Vagina (tissue), 2 donors: ENCODE measurements at places on chromosomes 13 and 19.

GRCh38 chr13:101149735-101150384 is 266.4 kb downstream of the NALCN start:
- DNase-seq: no peak

DNA sequence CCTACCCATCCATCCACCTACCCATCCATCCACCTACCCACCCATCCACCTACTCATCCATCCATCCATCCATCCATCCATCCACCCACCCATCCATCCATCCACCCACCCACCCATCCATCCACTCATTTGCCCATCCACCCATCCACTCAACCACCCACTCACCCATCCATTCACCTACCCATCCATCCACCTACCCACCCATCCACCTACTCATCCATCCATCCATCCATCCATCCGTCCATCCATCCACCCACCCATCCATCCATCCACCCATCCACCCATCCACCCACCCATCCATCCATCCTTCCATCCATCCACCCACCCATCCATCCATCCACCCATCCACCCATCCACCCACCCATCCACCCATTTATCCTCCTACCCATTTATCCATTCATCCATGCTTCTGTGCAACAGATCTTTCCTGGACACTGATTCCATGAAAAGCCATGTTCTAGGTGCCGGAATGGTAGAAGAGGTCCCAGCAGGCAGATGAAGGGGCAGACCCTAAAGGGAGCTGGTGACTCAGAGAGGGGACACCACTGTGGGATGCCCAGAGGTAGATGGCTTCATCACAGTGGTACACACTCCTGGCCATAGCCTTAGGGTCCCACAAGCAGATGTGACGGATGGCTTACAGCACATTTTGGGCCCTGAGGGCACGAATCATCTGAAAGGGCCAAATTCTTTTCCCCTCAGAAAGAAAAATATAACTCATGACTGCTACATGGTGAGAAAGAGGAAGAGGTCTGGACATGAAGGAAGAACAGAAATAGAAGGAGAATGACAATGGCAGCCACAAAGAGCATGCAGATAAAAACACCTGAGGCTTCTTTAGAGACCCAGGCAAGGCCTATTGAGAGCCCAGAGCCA is 76.0 kb downstream of the KCTD15 start:
- no peak for DNase-seq

DNA sequence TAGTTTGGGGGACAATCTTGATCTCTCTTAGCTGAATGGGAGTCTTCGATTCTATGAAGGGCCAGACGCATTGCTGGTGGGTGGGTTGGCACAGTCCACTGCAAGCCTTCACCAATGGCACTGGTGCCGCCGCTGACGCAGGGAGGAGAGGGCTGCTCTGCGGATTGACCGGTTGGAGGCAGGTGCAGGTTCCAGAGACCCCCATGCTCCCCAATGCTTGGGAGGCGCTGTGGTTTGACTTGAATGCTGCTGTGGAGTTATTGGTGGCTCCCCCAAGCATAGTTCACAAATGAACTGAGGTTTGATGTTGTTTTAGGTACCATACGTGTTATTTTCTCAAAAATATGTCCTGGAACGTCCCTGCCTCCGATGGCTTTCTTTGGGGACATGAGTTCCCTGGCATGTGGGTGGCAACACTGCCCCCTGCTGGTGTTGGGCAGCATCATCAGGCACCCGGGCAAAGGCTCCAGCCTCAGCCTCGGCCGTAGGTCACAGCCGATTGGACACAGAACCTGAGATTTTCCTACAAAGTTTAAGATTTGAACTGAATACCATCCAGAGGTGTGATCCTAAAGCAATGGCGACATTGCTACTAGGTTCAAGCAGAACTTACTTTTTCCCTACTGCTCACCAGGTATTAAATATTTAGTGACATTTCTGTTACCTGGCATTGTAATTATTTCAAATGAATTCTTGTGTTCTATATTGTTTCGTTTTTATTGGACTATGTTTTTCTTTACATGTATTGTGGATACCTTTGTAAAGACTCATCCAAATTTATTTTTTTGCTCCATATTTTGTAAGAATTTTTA is 95.5 kb downstream of the ANKRD10 start:
- no peak for DNase-seq

DNA sequence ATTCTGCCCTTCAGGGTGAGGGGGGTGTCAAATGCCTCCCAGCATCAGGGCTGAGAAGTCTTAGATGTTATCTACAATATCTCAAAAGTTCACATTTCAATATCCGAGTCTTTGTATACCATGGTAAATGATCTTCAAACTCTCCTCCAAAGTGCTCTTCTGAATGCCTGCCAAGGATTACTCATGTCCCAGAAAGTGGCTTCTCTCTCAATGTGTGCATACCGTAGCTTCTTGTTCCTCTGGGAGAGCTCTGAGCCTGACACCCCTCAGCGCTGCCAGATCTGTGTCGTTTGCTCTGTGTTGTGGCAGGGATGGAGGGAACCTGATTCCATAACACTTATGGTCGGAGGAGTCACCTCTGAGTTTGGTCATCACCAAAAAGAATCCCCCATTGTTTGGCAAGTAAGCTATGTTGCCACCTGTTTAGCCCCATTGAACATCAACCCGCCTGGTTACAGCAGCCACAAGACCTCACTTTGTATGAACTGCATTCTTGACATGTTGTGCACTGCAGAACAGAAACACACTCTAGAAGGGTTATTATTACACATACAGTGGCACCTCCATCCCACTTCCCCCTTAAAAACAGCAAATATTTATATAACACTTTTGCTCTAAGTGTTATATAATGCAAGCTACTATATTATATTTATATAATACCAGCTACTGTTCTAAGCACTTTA is 163.1 kb upstream of the MIR17HG start:
- DNase-seq: no peak

DNA sequence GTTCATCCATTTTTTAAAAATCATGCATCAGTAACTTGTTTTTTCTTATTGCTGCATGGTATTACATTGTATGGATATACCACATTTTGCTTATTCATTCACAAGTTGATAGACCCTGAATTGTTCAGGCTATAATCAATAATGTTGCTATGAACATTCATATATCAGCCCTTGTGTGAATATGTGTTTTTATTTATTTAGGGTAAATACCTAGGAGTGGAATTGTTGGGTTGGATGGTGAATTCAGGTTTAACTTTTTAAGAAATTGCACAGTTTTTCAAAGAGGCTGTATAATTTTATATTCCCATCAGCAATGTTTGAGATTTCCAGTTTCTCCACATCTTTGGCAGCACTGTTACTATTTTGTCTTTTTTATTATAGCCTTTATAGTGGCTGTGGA is 82.1 kb downstream of the URI1 start:
- no peak for DNase-seq

GRCh38 chr13:48167866-48168265 is 65.1 kb upstream of the ITM2B start:
- no peak for DNase-seq

DNA sequence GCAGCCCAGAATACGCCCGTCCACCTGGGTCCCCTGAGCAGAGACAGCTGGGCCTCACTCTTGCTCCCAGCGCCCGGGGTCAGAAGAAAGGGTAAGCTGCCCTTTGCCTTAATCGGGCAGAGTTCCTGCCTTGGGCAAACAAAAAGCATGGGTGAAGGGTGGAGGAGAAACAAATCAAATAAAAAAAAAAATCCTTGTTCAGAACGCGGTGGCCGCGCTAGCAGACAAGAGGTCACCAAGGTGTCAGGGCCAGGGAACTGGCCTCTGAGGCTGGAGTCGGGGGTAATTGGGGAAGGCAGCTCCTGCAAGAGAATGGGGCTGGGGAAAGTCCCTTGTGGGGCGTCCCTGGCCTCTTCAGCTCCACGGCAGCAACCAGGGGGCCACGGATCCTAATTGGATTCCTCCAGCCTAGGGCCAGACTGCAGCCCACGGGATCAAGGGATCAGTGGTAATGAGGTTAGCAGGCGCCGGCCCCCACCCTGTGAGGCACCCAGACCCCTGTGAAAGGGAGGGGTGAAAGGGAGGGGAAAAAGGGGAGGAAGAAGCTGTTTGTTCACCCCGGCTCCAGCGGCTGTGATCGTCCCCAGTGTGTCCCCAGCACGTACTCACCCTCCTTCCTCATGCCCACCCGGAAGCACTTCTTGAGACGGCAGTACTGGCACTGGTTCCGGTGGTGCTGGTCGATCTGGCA is 5.5 kb downstream of the NR2F6 start:
- no peak for DNase-seq

DNA sequence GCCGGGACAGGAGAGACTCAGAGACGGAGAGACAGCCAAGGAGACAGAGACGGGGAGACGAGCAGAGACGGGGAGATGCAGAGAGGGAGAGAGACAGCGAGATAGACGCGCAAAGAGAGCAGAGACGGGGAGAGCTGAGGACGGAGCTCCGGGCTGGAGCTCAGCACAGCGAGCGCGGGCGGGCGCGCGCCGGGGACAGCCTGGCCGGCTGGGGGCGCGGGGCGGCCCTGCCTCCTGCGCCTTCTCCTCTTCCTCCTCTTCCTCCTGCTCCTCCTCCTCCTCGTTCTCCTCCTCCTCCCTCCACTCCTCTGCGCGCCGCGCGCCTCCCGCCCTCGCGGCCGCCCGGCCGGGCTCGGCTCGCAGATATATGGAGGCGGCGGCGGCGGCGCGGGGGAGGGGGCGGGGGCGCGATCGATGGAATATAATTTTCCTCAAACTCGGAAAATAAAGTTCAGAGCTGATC is at the start of gene ERFL:
TSS of gene ERFL (minus strand) at position 229 of the 463 bp plus-strand sequence. CDS start 15,530 bp downstream, outside the sequence.
- DNase-seq: no peak

- DNase-seq: no peak
These were observed 22.5 kb upstream of the NFIC start for GRCh38 chr19:3343619-3344502.

GRCh38 chr19:50352242-50352641 is 13.2 kb downstream of the NAPSA start:
- no peak for DNase-seq

GRCh38 chr19:38006361-38007045 is 99.5 kb downstream of the SIPA1L3 start:
- no peak for DNase-seq

DNA sequence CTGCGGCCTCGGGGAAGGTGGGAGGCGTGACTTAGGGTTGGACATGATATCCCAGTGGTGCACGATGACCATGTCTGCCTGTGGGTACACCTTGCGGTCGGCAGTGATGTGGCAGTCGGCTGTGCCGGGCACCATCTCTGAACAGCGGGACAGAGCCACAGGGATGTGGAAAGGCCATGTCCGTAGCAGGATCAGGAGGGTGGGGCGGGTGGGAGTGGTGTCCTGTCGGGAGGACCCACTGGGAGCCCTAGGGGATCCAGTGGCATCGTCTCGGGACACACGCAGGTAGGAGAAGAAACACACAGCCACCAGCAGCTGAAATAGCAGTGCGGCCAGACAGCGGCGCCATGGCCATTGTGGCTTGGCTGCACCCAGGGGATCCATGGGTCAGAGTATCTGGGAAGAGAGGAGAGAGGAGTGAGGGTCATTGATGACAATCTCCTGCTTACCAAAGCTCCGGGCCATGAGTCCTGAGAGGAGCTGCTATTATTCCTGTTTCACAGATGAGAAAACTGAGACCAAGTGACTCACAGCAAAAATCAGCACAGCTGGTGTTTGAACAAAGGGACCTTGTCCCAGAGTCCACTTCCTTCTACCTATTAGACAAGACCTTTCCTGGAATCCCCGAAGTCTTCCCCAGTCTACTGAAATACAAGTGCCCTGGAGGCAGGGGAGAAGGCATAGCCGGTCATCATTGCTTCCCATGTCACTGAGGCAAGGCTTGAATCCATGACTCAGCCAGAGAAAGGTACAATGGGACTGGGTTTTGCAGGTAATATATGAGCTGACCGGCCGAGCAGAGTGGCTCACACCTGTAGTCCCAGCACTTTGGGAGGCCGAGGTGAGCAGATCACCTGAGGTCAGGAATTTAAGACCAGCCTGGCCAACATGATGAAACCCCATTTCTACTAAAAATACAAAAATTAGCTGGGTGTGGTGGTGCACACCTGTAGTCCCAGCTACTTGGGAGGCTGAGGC is 5.2 kb upstream of the FUT6 start:
- no peak for DNase-seq

DNA sequence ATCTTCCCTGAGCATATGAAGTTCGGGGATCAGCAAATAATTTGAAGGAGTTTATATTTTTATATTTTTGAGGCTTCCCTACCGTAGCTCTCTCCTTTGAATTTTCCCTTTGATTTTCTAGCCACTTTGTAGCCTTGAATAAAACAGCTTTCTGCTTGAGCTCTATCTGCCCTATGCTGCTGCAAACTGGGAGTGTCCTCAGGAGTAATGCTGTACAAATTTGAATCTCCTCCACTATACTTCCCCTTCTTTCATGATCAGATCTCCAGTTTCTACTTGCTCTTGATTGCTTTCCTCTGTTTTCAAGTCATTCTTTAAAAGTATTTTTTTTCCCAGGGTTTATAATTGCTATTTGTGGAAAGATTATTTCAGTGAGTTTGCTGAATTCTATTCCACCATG is 14.6 kb downstream of the PDS5B start:
- DNase-seq: no peak

DNA sequence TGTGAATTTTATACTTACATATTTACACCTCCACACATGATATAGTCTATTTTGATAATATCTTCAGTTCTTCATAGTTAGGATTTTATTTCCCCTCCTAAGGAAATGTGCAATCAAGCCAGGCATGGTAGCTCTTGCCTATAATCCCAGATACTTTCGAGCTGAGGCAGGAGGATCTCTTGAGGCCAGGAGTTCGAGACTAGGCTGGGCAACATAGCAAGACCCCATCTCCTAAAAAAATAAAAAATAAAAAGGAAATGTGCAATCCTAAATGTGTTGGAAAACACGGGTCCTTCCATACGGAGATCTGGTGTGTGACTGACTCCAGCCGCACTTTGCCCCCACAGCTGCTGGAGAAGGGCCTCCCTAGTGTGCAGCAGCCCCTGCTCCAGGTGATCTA is 71.5 kb downstream of the ZAR1L start:
- DNase-seq: no peak

DNA sequence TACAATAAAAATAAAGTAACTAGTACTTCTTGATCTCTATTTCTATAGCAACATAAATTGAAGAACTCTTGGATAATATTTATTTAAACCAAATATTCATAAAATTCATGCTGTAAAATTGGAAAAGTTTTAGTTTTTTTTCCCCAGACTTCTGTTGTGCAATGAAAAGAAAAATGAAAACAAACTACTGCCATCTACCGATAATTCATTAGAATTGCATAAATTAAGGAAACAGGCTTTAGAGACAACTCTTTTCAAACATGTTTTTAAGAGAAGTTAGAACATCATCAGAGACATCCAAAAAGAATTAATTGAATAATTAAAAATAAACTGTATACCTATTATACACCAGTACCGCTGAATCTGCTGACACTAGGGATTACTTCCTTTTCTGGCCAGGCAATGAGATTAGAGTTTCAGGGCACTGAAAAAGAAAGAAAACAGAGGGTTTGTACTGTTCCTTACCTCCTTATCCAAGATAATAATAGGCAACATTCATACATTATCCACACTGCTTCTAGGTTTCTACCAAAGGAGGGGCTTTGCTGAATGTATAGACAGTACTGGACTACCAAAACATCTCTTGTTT is 4.9 kb downstream of the CCDC122 start:
- DNase-seq: no peak
